Activated CD4-positive, alpha-beta T cell treated with anti-CD3 and anti-CD28 coated beads, Interleukin-10, Interleukin-2, amounts not matched to agents 100 ng/mL and 50 ng/mL, durations not matched to agents 16 hours and 8 hours (primary cell): ENCODE measurements at places on chromosomes 16 and 17.

DNA sequence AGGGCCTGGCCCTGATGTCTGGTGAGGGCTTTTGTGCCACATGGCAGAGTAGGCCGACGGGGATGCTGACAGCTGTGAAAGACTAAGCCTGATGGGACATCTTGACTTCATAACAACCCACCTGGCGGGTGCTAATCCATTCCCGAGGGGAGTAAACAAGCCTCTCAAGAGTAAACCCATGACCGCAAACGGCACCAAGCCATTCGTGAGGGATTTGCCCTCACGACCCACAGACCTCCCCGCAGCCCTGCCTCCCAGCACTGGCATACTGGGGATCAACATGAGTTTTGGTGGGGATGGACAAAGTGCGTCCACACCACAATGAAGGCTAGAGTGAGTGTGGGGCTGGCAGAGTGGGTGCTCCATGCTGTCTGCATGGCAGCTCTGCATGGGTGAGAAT, 11.7 kb downstream of the RNF213 start:
- no peak for DNase-seq

- DNase-seq, result peak; percentile 84
Observed at GRCh38 chr16:85888405-85889331, 10.3 kb upstream of the IRF8 start.

GRCh38 chr16:79758615-79759346, 158.2 kb upstream of the MAF start:
- DNase-seq, result no peak

- DNase-seq, result no peak
Observed at GRCh38 chr16:75024594-75024993, 25.8 kb downstream of the ZNRF1 start.

GRCh38 chr17:2396192-2396567, 4.7 kb downstream of the MNT start:
- DNase-seq, result no peak

- DNase-seq, result no peak
Observed at GRCh38 chr17:9271989-9272388, 250.7 kb downstream of the NTN1 start.

DNA sequence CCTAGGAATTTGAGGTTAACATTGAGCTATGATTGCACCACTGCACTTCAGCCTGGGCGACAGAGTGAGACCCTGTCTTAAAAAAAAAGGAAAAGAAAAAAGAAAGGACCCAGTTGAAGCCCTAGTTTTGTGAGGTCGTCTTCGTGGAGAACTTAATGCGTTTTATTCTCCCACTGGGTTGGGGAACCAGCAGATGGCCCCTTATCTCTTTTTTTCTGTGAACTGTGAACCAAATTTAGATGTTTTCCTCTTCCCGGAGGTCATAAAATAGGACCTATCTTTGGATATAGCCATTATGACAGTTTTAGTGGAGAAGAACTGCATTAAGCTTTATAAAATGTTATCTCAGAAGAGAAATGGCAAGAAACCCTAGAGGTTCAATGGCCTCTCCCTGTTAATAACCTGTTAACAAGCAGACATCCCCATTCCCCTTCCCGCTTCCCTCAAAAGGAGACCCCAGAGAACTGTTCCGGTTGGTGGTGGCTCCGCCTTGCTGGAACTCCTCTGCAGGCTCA, 23.5 kb downstream of the KIAA0513 start:
- DNase-seq, result no peak
